ENCODE measurements at places on chromosomes 7 and 10.

DNA sequence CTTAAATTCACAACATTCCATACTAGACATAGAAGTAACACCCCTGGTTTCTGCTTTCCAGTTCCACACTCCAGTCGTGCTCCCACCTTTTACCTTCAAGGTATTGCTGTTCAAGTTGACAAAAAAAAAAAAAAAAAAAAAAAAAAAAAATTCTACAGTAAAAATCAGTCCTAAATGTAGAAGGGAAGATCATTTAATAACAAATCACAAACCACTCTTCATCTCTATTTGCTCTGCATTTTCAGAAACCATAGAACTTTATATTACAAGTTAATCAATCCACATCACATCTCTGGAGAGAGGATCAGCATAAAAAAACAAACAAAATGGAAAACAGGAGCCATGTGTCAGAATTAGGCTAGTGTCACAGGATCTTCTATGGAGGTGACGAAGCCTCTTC, 206.3 kb upstream of the KLF14 start:
- no peak for DNase-seq

- DNase-seq, result no peak
These were observed 211.6 kb upstream of the MAGI2 start for GRCh38 chr7:79664884-79665676.

GRCh38 chr10:62159351-62159750, 109.3 kb downstream of the RTKN2 start:
- no peak for DNase-seq

DNA sequence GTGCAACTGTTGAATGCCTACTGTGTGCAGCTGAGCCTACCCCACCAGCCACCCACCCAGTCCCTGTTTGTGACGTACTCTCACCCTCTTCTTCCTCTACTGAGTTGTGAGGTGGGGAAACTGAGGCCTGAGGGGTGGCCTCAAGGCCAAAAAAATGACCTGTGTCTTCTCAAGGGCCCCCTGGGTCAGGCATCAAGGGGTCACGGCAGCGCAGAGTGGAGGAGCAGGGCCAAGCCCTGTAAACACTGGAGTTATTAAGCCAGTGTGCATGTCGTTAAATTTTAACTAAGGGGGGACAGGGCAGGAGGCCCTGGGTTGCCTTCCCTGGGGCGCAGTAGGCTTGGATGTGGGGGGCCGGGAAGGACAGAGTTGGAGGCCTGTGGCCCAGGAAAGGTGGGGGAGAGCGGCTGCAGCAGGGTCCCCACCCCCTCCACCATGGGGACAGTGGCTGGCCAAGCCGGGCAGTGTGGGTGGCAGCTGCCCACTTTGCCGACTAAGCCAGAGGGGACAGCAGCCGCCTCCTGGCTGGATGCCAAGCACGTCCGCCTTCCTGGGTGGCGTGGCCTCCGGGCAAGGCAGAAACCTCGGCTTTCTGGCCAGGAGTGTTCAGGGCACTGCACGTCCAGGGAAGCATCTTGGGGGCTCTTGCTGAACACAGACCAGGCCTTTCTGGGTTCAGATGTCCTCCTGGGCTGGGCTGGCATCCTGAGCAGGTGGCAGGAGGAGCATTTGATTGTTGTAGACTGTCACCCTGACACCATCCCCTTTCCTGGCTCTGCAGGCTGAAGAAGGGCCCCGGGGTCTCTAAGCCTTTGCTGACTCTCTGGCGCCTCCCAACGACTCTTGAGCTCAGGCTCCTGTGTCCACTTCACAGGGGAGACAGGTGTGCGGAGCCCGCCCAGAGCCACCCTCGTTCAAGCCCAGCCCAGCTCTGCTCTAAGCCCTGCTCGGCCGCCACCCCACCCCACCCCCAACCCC, 1.9 kb downstream of the SLC29A4 start:
- DNase-seq, result no peak

- DNase-seq, result no peak
These were observed 131.7 kb downstream of the DGKI start for GRCh38 chr7:137715121-137715520.

DNA sequence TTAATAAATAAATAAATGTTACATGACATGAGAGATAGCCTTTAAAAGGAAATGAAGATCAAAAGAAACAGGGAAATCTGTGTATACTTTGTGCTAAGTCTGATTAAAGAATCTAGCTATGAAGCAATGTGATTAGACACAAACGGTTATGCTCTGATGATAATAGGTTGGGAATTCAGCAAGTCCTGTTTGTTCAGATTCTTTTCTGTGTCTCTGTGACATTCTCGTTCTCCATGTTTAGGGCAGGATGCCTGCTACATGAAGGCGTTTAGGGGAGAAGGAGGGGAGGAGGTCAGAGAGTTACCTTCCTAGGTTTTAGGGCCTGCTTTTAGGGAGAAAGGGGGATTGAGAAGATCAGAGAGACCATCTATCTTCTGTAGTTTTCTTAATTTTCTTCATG, 555.3 kb downstream of the DNAJB9 start:
- no peak for DNase-seq

- DNase-seq, result no peak
These were observed 121.2 kb upstream of the PITRM1 start for GRCh38 chr10:3293581-3294431.

DNA sequence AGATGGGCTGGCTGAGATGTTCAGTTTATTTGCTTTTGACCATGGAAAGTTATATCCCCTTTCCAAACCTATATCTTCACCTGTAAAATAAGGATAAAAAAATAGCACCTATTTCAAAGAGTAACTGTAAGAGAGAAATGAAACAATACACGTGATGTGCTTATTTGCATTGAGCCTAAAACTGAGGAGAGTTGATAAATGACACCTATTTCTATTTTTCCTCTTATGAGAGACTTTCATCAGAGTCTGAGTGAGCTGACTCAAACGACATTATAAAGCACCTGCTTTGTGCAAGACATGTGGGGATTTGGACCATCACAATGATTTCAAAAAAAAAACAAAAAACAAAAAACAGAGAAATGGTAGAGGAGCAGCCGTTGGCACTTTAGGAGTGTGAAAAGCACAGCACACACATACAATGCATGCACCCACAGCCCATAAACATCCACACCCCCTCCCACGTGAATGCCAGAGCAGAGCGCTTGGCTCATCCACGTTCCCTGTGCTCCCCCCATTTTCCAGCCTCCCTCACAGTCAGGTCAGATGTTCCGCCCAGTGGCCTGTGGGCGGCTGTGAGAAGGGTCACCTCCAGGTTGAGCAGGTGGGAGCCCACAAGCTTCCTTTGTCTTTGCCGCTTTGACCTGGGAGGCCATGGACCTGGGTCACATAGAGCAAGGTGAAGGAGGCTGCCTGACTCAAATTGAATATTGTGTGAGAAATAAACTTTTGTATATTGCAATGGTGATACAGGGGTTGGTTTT, 253.2 kb upstream of the ZNF32 start:
- no peak for DNase-seq

DNA sequence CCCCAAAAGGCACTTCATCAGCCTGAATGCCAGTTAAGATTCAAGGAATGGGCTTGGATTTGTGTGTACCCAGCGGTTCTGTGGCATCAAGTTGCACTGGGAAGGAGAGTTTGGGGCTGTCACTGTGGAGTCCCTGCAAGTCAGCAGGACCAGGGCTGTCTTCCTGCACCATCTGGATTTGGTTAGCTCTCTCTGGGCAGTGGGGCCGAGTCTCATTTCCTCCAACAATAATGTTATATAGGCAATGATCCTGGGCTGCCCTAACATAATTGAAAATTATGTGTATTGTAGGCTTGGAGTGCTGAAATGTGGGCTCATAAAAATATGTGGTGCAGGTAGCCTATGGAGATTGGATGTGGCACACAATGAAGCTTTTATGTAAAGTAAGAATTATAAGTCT, 87.2 kb downstream of the TCF7L2 start:
- no peak for DNase-seq

- no peak for DNase-seq
These were observed 9.4 kb downstream of the ACSL5 start for GRCh38 chr10:112383325-112383724.

DNA sequence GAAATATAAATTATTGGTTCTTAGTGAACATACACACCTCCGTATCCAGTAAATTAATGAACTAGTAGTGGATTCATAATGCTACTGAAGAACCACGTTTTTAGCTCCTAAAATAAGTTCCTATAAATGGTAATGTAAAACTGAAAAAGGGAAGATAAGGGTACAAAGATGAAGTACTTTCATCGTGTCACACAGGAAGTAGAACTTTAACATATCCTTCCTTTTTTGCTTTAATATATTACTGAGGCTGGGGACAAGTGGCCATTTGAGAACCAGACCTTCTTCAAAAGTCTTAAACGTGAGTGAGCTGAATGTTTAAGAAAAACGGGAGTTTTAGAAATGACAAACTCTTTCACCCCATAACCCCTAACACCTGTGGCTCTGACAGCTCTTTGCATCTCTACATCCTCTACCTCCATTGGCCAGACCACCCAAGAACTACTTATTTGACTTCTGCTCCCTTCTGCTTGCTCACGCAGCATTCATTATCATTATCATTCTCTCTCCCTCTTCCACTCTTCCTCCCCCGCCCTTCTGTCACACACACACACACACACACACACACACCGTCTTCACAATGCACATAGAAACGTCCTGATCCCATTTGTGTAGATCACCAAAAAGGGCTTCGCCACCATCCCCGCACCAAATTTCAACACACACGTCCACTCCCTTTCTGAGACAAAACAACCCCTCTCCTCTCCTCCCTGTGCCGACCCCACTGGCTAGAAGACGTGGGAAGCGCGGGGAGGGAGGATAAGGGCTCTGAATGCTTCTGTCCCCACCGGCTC, 677 bp downstream of the SKAP2 start:
- DNase-seq, result no peak

- no peak for DNase-seq
These were observed 654.5 kb upstream of the COBL start for GRCh38 chr7:51970961-51971665.

DNA sequence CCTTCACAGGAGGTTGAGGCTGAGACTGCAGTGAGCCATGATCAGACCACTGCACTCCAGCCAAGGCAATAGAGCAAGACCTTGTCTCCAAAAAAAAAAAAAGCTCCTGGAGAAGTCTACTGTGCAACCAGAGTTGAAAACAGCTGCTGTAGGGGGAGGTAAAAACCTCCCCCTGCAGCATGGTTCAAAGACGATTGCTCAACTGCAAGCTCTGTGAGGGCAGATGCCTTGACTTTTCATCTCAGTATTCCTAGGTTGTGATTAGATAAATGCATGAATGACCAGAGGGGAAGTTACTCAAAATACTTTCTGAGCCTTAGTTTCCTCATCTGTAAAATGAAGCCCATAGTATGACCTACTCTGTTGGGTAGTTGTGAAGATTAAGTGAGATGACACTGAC, 25.0 kb upstream of the PPA1 start:
- DNase-seq, result no peak

DNA sequence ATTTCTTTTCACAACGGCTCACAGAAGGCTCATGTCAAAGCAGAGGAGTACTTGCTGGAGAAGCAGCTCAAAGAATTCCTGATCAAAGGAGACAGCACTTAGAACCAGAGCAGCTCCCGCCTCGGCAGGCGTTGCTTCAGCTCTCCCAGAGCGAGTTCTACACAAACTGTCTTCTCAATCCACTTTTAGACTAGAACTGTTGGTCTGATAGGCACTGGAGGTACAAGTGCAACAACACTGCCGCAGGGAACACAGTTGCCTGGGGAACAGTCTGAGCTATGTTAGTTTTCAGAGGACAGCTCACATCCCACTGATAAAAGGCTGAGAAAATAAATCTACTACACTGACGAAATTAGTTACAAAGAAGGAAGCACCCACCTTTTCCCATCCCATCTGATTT, 35.4 kb downstream of the CYTH3 start:
- no peak for DNase-seq

DNA sequence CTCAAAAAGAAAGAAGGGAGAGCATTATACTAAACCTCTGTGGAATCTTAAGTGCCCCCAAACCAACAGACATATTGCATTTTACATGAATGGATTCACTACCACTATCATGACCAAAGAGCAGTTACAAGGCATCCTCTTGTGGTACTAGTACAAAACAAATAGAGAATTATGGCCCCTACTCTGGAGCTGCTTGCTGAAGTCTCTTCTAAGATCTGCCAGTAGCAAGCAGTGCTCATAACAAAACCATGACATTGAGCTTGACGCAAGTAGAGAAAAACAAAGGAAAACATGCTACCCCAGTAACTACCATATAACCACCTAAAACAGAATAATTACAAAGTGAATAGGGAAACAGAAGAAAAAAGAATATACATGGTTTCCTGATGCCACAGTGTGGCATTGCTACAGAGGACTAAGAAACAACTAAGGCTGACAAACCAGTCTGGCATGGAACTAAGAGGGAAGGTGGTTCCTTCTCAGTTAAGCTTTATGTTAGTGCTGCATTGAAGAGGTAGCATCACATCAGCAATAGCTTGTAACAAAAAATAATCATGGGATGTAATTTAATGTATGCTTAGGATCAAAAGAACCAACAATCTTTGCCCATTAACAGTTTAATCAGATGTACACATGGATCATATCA, 150.2 kb upstream of the AGR3 start:
- no peak for DNase-seq

GRCh38 chr10:73433538-73433867, at the start of gene MSS51:
MSS51 (minus strand) TSS chr10:73433561; CDS start chr10:73428284, 5,277 bp downstream.
- no peak for DNase-seq
